ENCODE measurements at places on chromosomes 4 and X.

DNA sequence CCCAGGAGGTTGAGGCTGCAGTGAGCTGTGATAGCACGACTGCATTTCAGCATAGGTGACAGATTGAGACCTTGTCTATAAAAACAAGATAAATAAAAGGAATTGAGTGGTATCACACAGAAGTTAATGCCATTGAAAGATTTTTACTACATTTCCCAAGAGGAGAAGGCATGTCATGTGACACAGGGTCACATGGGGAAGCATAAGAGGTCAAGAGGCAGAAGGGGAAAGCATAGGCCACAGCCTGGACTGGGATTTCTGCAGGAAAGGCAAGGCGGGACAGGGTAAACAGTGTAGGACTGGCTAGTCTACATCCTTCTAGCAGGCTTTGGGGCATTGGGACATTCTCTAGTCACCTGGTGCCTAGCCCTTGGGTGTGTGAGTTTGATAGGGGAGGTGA is 88.6 kb downstream of the PDGFRA start:
- no peak for DNase-seq

DNA sequence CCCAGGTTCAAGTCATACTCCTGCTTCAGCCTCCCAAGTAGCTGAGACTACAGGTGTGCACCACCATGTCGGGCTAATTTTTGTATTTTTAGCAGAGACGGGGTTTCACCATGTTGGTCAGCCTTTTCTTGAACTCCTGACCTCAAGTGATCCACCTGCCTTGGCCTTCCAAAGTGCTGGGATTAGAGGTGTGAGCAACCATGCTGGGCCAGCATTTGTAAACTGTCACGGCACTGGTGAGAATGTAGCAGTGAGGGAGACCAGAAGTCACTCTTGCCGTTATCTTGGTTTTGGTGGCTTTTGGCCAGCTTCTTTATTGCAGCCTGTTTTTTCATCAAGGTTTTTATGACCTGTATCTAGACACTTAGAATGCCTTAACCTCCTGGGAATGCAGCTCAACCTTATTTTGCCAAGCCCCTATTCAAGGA is 22.4 kb downstream of the PCDH18 start:
- DNase-seq = no peak

DNA sequence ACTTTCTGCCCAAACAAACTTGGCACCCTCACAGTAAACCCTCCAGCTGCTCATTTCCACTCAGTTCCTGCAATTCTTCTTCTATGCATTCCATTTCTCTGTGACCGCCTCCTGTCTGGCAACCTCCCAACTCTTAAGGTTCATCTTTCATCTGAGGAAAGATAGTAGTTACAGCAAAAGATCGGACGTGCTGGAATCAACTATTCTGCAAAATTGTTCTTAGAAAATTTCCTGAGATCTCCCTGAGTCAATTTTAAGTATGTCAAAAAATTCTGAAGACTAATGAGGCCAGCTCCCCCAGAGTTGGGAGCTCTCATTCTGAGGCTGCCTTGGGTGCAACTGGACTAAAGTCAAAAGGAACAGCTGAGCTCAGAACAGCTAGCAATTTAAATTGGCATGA is 1026.0 kb downstream of the ADGRL3 start:
- no peak for DNase-seq

DNA sequence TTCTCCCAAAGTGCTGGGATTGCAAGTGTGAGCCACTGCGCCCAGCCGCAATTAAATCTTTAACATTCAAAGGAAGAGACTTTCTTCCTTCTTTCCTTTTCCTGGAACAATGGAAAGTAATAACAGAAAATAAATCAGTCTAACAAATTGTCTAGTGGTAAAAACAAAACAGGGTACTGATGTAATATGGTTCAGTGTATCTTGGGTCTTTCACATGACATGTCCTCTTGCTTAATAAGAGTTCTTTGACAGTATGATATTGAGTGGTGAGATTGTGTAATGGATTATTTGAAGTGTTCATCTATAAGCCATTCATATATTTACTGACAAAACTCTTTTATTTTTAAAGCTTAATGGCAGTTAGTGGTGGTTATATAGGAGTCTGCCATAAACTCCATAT is 256.6 kb downstream of the SPRY1 start:
- no peak for DNase-seq

DNA sequence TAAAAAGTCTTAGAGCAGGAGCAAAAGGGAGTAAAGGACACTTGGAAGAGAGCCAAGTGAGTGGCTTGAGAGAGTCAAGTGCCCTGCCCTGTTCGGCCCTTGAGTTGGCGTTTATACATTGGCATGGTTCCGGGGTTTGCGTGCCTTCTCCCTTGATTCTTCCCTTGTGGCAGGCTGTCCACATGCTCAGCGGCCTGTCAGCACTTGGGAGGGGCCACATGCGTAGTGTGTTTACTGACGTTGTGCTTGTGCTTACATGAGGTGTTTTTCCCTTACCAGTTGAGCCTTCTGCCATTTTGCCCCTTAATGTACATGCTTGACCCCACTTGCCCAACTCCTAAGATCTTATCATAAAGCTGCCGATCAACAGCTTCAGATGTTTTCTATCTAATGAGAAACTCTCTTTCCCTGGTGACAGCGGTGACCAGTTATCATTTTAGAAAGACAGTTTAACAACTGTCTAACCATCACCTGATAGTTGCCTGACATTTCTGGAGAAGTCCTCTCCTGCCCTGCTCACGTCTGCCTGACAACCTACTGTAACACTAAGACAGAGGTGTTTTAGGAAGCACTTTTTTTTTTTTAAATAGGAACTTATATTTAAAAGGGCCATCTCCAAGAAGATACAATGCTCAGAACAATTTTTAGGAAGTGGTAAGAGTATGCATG is 49.5 kb upstream of the GC start:
- DNase-seq = no peak
